ENCODE measurements at places on chromosomes 1 and 21. TPM values are rescaled to one million over a fixed set of nuclear protein-coding genes. Genes with fewer than 3 reads are reported as not detected.

DNA sequence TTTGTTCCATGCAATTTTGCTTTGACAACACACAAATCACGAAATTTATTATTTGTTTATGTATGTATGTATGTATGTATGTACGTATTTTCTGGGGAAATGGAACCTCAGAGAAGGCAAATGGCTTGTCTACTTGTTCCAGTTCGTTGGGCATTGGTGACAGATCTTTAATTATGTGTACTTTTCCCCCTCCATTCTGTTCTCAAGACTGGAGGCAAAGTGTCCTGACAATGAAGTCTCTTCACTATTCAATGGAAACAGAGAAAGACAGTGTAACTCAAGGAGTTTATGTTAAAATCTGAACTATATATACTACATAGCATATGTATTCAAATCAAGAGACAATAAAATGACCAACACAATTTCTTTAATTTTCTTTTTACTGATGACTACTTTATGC, 245.7 kb upstream of the PTBP2 start:
- no peaks in the 10 kb centered on the region for H3K4me1 ChIP-seq
- H3K36me3 ChIP-seq: no peaks in the 10 kb centered on the region
- no peak overlapping the region for H3K4me3 ChIP-seq
- no peak overlapping the region for H3K27ac ChIP-seq

- peaks cover 31% of the 10 kb centered on the region for H3K4me1 ChIP-seq
- DNase-seq: peak; percentile 54
- no peak overlapping the region for H3K27ac ChIP-seq
- no peaks in the 10 kb centered on the region for H3K36me3 ChIP-seq
Measured at GRCh38 chr1:9689971-9690381, 38.4 kb downstream of the PIK3CD start.

- H3K27ac ChIP-seq: no peak overlapping the region
- no peak overlapping the region for H3K4me3 ChIP-seq
- 0 out of 2 replicates have a peak, but pooled peaks cover 5% of the 10 kb centered on the region for H3K4me1 ChIP-seq
- no peak for DNase-seq
- no peaks in the 10 kb centered on the region for H3K27me3 ChIP-seq
Measured at GRCh38 chr1:192104852-192105251, 53.4 kb upstream of the RGS18 start.

- no peak overlapping the region for H3K27ac ChIP-seq
- no peaks in the 10 kb centered on the region for H3K36me3 ChIP-seq
- H3K4me3 ChIP-seq: no peak overlapping the region
- no peaks in the 10 kb centered on the region for H3K4me1 ChIP-seq
- no peak for DNase-seq
Measured at GRCh38 chr1:231926340-231926739, 299.8 kb downstream of the DISC1 start.

- H3K4me1 ChIP-seq: no peaks in the 10 kb centered on the region
- peaks cover 52% of the 10 kb centered on the region for H3K27me3 ChIP-seq
- H3K36me3 ChIP-seq: no peaks in the 10 kb centered on the region
- no peak for DNase-seq
- H3K27ac ChIP-seq: no peak overlapping the region
Measured at GRCh38 chr1:8136766-8137165, 110.7 kb upstream of the ERRFI1 start.

DNA sequence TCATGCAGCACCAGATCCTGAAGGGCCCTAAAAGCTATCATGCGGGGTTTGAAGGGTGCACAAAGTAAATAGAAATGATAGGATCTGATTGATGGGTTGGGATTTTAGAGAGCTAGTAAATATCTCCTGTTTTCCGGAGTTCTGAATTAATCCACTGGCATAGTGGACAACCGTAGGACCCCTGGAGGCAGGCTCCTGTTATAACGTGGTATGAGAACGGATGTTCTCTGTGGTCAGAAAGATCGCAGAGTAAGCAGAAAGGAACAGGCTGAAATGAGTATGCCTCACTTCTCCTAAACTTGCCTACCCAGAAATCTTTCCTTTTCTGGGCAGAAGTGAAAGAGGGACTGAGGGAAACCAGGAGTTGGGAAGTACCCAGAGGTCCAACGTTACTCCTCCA, 470.8 kb downstream of the AJAP1 start:
- H3K4me3 ChIP-seq: no peak overlapping the region
- no peaks in the 10 kb centered on the region for H3K27me3 ChIP-seq
- DNase-seq: no peak
- no peaks in the 10 kb centered on the region for H3K36me3 ChIP-seq
- H3K27ac ChIP-seq: no peak overlapping the region

GRCh38 chr1:192578144-192578909, 2.8 kb downstream of the RGS1 start:
- no peaks in the 10 kb centered on the region for H3K27me3 ChIP-seq
- no peak overlapping the region for H3K27ac ChIP-seq
- H3K4me1 ChIP-seq: no peaks in the 10 kb centered on the region
- no peaks in the 10 kb centered on the region for H3K36me3 ChIP-seq
- no peak for DNase-seq
- H3K4me3 ChIP-seq: no peak overlapping the region

Gene GBP7
- not detected for total RNA-seq

GRCh38 chr21:41506611-41507520, 1.1 kb downstream of the TMPRSS2 start:
- no peak for DNase-seq
- no peak overlapping the region for H3K27ac ChIP-seq
- H3K36me3 ChIP-seq: no peaks in the 10 kb centered on the region

- no peaks in the 10 kb centered on the region for H3K27me3 ChIP-seq
- peaks cover 76% of the 10 kb centered on the region for H3K36me3 ChIP-seq
- H3K27ac ChIP-seq: peak overlapping the region; percentile 57
- no peak overlapping the region for H3K4me3 ChIP-seq
- no peak for DNase-seq
Measured at GRCh38 chr1:179061360-179062282, 20.2 kb upstream of the TOR3A start.

DNA sequence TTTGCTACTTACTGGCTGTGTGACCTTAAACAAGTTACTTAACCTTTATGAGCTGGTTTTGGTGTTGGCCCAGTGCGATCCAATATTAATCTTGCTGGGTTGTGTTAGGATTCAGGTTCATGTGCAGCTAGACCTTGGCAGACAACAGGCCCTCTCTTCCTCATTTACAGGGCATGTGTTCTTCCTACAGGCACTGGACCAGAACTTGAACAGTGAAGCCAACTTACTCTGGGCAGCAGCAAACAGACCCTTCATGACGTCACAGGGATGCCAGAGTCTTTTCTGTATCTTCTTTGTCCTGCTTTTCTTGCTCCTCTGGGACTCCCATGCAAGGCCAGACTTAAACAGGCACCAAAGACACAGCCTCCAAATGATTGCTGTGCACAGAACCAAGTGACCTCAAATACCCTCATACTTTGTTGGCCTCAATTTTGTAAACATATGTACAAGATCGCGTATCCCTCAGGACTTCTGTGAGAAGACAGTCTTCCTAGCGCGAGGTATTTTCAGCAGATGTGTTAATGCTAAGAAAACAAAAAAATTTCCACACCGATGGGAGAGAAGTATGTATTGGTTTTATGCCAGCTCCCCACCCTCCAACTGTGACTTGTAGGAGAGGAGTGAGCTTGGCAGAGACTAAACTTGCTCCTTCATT, 73.7 kb downstream of the URB2 start:
- H3K36me3 ChIP-seq: no peaks in the 10 kb centered on the region
- DNase-seq: no peak
- no peak overlapping the region for H3K27ac ChIP-seq
- H3K4me3 ChIP-seq: no peak overlapping the region

DNA sequence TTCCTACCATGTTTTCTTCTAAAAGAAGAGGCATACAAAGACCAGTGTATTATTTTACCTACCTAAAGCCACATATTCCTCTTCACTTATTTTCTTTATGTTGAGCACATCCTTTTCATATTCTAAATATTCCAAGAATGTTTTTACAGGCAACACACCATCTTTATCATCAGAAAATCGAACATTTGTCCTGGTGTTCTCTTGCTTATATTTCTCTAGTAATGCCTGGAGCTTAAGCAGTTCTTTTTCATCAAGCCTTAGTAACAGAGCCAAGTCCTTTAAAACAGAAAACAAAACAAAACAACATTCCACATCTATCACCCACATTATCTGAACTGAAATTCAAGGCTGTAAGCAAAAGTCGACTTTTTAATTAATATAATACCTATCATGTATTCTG, 88.7 kb downstream of the IARS2 start:
- H3K4me1 ChIP-seq: no peaks in the 10 kb centered on the region
- no peak overlapping the region for H3K4me3 ChIP-seq
- DNase-seq: no peak
- H3K27me3 ChIP-seq: no peaks in the 10 kb centered on the region
- no peak overlapping the region for H3K27ac ChIP-seq
- peaks cover 51% of the 10 kb centered on the region for H3K36me3 ChIP-seq

DNA sequence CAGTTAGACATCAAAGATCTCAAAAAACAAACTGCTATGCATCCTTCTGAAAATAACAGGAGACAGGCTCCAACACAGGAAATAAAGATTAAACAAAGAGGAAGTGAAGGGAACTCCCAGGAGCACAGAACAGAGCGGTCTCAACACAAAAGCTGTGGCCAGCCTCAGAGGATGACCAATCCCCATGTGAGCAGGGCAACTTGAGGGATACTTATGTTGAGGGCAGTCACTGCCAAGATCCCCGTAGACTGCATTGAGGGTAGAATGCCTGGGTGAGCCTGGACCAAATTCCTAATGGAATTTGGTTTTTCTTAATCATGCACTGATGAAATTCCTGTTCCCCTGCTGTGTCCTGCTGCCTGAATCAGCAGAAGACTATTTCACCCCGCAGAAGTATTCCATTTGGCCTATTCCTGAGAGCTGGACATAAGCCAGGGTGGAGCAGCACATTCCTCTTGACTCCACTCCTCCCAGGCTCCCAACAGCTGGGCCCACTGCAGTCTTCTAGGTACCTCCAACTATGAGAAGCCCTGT, 49.0 kb downstream of the JAK1 start:
- peaks cover 13% of the 10 kb centered on the region for H3K4me1 ChIP-seq
- H3K36me3 ChIP-seq: no peaks in the 10 kb centered on the region
- peak overlapping the region; percentile 10 for H3K27ac ChIP-seq
- no peaks in the 10 kb centered on the region for H3K27me3 ChIP-seq
- no peak for DNase-seq

Gene REN
- 1.7 TPM for total RNA-seq

DNA sequence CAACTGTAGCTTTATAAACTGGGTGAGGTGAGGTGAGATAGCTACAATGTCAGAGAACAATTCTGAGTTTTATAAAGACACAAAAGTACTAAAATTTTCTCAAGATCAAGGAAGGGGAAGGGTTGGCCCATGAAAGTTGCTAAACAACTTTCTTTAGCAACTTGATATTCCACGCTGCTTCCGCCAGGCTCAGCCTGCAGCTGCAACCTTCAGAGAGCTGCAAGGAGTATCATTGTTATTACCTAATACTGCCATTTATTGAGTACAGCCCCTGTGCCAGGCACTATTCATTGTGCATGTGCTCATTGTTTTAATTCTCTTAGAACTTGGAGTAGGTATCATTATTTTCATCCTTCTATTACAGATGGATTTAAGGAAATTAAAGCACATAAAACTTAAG, 34.1 kb upstream of the SUCO start:
- no peaks in the 10 kb centered on the region for H3K27me3 ChIP-seq
- H3K4me3 ChIP-seq: no peak overlapping the region
- no peaks in the 10 kb centered on the region for H3K4me1 ChIP-seq
- H3K27ac ChIP-seq: no peak overlapping the region
- no peak for DNase-seq

Gene MEX3A
- total RNA-seq: 13.7 TPM

DNA sequence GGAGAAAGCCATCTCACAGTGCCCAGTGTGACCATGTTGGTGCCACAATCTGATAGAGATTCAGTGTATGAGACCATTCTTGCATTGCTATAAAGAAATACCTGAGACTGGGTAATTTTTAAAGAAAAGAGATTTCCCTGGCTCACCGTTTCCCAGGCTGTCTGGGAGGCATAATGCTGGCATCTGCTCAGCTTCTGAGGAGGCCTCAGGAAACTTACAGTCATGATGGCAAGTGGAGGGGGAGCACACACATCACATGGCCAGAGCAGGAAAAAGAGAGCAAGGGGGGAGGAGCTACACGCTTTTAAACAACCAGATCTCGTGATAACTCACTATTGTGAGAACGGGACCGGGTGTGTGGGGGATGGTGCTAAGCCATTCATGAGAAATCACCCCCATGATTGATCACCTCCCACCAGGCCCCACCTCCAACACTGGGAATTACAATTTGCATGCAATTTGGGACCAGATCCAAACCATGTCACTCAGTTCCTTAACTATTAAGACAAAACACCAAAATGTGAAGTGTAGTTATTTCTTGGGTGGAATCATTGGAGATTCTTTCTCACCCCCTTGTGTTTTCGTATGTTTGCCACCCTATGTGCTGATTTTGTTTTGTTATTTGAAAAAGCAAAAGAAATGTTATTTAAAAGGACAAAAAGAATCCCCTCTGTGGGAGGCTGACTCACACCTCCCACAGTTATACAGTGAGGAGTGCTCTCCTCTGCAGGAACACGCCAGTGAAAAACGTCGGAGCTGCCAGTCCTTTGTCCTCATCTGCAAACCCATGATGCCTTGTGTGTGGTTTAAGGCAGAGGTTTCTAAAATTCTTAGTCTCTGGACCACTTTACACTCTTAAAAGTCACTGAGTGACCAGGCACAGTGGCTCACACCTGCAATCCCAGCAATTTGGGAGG, 46.9 kb upstream of the IFNLR1 start:
- no peak overlapping the region for H3K27ac ChIP-seq
- no peaks in the 10 kb centered on the region for H3K36me3 ChIP-seq
- H3K4me3 ChIP-seq: no peak overlapping the region
- H3K27me3 ChIP-seq: peaks cover 63% of the 10 kb centered on the region

GRCh38 chr1:179996099-179996498, 41.5 kb downstream of the CEP350 start:
- H3K4me1 ChIP-seq: no peaks in the 10 kb centered on the region
- no peak overlapping the region for H3K27ac ChIP-seq
- no peak for DNase-seq
- no peak overlapping the region for H3K4me3 ChIP-seq
- peaks cover 41% of the 10 kb centered on the region for H3K36me3 ChIP-seq

Gene DNTTIP2
- total RNA-seq: 91.9 TPM

- no peaks in the 10 kb centered on the region for H3K27me3 ChIP-seq
- no peaks in the 10 kb centered on the region for H3K36me3 ChIP-seq
- no peak overlapping the region for H3K27ac ChIP-seq
- H3K4me3 ChIP-seq: no peak overlapping the region
Measured at GRCh38 chr1:88296227-88296626, 387.8 kb upstream of the PKN2 start.

Gene LCE1E
- not detected for total RNA-seq

Gene PARK7
- total RNA-seq: 484 TPM

Gene OR2M3
- not detected for total RNA-seq
